ENCODE measurements at places on chromosomes 12 and 14.

GRCh38 chr12:1332327-1332726, 262.1 kb downstream of the FBXL14 start:
- DNase-seq: no peak

- no peak for DNase-seq
Observed at GRCh38 chr12:77941401-77941800, 110.7 kb downstream of the NAV3 start.

GRCh38 chr14:94570440-94570839, 9.2 kb downstream of the SERPINA4 start:
- DNase-seq: no peak

DNA sequence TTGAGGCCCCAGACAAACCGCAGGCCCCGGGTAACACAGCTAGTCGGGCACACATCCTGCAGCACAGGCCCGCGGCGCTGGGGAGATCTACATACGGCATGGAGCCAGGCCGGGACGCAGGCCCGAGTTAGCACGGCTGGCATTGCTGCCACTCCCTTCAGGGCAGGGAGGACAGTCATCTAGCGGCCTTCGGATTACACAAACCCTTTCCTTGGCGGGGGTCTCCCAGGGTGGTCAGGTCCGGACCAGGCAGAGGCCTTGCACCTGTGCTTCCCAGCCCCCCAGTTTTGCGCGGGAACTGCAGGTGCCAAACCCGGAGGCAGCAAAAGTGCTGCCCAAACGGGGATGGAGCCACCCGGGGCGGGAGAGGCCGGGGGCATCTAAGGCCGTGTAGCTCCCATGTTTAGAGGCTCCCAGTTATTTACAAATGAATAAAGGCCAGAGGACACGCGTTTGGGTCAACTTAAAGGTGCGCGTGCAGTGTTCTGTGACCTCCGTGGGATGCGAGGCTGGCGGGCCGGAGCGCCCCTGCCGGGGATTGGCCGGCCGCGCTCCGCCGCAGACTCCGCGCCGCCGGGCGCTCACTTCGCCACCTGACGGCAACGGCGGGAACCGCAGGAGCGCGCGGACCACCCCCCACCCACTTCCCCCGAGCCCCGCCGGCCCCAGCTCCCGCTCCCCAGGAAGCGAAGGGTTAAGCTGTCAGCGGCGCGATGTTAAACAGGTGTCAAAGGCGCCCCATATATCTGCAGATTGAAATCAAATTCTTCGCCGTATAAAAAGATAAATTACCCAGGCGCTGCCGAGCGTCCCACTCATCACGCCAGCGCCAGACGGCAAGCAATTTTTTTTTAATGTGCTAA, 18.1 kb downstream of the VSX2 start:
- peak; percentile 74 for DNase-seq

DNA sequence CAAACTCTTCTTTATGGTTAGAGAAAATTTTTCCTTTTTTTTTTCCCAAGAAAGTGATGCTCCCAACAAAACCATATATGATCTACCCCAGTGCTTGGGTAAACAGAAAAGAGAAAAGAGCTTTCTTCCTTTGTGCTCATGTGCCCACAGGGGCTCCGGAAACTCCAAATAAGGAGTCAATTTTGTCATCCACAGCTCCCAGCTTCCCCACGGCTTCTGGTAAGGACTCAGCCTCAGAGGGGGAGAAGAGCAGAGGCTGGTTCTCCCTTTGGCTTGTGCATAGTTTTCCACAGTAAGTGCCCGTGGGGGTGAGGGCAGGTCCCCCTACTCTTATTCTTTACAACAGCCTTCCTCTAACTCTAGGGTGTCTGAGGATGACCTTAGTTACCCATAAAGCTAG, 13.3 kb upstream of the RGS6 start:
- no peak for DNase-seq

- no peak for DNase-seq
Observed at GRCh38 chr12:106120519-106121105, 18.1 kb downstream of the NUAK1 start.
